ENCODE measurements at places on chromosomes 5 and 9.
A peak's percentile ranks its signal among the peaks of the same experiment; 100 is the strongest.

GRCh38 chr9:90142580-90142979 lies 500.0 kb downstream of the DIRAS2 start:
- no peak for ATAC-seq

- peak; percentile 60 for ATAC-seq
Observed at GRCh38 chr5:138354926-138355378, 2.5 kb downstream of the KDM3B start.

- ATAC-seq = no peak
Observed at GRCh38 chr5:1068204-1068894, 43.5 kb downstream of the SLC12A7 start.

GRCh38 chr5:115501464-115502210 lies 42.9 kb downstream of the FEM1C start:
- ATAC-seq = no peak

DNA sequence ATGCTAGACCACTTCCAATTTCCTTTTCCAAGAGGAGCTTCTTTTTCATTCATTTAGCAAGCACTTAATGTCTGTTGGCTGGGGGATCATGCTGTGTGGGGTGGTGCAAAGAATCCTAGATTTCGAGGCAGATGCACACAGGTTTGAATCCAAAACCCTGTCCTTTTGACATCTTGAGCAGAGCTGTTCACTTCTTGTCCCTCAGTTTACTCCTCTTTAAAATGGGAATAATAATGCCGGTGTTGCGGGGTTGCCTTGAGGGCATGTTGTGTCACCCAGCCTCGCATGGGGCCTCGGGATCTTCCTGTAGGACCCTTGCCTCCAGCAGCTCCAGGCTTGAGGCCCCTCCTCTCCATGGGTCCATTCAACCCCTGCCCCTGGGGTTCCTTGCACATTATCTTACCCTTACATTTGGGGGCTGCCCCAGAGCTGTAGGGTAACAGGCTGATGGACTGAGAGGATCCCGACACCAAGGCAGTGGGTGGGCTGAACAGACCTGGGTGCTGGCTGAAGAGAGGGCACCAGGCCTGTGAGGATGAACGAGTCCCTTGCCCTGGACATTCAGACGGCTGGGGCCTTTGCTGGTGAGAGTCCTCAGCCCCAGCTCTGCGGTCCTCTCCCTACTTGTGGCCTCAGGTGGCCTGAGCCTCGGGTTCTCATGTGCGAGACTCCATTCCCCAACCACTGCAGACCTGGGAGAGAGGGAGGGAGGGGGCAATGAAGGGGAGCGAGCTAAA lies 145.8 kb downstream of the BARX1 start:
- no peak for ATAC-seq

DNA sequence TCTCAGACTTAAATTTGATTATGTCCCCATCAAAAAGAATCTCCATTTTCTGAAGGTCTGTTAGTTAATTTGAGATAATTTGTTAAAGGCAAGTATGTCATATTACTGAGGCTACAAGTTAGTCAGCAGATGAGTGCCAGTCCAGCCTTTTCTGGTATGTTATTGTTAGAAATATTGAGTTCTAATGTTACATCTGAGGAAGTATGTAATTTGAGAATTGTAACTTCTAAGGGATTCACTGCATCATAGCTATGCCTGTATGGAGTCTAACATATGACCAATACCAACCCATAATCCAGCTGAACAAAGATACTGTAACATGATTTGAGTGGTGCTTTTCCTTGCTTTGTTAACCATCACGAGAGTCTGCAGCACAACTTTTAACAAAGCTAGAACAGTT lies 13.9 kb downstream of the SLC23A1 start:
- ATAC-seq = peak; percentile 78

DNA sequence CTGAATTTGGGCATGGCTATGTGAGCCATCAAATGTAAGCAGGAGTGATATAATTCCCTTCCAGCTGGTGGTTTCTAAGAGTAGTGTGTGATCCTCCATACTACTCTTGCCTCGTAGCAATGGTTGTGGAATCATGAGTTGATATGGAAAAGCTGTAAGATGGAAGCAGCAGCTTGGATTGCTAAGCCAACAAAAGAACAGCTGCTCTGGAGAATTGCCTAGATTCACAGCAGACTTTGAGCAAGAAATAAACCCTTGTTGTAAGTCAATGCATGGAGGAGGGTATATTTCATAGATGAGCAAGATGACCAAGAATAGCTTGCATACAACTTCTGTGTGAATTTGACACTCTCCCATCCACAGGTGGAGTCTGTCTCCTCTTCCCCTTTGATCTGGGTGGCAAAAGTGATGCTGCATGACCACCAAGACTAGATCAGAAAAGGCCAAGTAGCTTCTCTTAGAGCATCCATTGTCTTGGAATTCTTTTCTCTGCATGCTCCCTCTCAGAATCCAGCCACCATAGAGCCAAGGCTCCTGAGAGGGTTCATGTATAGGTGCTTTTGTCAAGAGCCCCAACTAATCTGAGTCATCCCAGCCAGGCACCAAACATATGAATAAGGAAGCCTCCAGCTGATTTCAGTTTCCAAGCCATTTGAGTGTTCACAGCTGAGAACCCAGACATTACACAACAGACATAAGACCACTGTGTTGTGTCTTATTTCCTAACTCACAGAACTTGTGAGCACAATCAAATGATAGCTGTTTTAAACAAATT lies 79.0 kb downstream of the PRLR start:
- ATAC-seq = no peak

DNA sequence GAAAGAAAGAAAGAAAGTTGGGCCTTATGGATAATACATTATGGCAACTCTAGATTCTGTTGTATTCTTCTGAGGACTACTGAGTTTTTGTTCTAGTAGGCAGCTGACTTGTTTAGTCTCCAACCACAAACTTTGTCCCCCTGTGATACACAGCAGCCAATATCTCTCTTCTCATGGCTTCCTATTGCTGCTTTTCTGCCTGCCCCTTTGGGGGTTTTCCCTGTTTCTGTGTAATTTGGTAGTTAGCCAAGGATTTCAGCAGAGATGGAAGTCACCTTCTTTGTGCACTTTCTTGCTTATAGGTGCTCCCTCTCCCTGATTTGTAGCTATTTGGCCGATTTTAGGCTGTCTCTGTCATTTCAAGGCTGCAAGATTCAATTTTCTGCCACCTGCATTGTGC lies 109.6 kb downstream of the FGF1 start:
- no peak for ATAC-seq

GRCh38 chr5:112978836-112979235 lies 2.2 kb downstream of the DCP2 start:
- ATAC-seq = no peak

DNA sequence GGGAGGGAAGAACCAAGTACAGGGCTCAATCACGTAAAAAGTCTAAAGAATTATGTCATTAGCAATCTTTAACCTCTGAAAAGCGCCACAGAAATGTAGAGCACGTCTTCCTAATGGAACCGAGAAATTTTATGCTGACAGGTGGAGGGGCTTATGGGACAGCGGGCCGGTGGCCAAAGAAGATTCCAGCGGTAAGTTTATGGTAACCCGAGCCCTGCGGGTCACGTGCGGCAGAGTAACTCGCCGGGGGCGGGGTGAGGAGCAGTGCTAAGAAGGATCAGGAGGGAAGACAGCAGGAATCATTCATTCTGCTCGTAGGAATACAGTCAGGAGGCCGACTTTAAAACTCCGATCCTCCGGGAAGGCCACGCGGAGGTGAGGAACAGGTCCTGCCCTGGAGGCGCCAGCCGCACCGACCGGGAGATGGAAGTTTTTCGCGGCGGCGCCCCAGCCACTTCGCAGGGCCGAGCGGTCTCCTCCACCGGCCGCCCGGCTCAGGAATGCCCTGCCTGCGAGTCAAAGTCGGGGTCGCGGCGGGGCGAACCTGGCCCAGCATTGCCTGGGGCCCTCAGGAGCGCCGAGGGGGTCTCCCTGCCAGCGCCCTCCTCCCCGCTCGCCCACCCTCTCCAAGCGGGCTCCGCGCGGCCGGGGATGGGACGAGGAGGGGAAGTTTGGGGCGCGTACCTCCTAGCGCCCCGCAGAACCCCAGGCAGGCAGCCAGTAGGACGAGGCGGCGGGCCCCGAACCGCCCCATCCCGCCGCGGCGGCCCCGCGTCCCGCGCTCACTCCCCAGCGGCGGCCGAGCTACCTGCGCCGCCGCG lies 101.8 kb downstream of the ESM1 start:
- peak; percentile 86 for ATAC-seq

Measured in SK-N-SH treated with all-trans-retinoic acid at 6 μM for 48 hours (cell line).